ENCODE measurements at places on chromosomes 3 and 15.

DNA sequence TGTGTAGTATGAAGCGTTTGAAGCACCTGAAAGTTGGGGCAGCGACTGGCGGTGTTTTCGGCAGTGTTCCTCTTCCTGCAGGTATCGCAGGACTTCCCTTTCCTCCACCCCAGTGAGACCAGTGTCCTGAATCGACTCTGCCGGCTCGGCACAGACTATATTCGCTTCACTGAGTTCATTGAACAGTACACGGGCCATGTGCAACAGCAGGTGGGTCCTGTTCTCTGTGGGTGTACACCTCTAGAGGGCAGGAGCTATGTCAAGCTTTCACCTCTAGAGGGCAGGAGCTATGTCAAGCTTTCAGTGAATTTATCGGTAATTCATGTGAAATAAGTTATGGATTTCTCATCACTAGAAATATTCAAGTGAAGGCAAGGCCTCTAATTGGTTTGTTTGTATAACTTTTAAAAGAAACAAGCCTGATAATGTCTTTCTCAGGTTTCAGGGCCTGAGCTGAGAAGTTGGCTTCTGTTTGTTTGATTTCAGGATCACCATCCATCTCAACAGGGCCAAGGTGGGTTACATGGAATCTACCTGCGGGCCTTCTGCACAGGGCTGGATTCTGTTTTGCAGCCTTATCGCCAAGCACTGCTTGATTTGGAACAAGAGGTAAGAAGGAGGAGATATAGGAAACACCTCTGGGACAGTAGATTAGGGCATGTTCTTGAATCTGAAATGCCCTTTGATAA lies 5.3 kb downstream of the TUBGCP4 start:
- DNase-seq = peak; percentile 42

GRCh38 chr15:40499931-40500330 lies 29.1 kb downstream of the CHST14 start:
- no peak for DNase-seq

DNA sequence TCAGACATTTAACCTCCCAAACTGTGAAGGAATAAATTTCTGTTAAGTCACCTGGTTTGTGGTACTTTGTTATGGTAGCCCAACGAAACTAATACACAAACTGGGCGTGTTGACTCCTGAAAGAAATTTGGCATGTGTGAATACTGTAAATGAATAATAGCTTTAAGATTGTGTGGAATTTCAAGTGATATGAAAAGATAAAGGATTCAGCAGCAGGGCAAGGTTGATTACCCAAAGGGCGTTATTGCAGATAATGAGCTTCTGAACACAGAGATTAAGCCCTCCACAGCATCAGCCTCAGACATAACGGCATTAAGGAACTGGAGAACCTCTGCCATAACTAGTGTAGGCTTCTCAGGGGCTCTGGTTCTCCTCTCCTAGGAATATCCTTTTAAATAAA lies 451.5 kb upstream of the NECTIN3 start:
- DNase-seq = no peak

- DNase-seq = no peak
Measured at GRCh38 chr3:29072611-29073010, 208.3 kb upstream of the RBMS3 start.

DNA sequence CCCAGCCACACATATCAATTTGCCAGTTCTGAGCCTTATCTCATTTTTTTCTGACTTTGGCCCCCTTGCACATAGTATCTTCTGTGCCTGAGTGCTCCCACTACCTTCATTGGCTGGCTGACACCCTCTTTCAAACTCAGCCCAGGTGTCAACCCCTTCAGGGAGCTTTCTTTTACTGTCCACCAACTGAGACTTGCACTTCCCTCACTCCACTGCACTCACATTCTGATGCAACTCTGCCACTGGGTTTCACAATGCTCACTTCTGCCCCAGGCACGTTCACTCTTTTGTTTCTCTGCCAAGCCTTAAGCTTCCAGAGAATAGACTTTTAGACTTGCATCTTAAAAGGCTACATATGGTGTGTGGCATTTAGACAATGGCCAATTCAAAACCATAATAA lies 101.5 kb upstream of the CBLB start:
- peak; percentile 29 for DNase-seq

GRCh38 chr3:24396338-24396737 lies 98.3 kb downstream of the THRB start:
- no peak for DNase-seq

- DNase-seq = no peak
Measured at GRCh38 chr15:70061696-70062270, 35.9 kb downstream of the TLE3 start.

DNA sequence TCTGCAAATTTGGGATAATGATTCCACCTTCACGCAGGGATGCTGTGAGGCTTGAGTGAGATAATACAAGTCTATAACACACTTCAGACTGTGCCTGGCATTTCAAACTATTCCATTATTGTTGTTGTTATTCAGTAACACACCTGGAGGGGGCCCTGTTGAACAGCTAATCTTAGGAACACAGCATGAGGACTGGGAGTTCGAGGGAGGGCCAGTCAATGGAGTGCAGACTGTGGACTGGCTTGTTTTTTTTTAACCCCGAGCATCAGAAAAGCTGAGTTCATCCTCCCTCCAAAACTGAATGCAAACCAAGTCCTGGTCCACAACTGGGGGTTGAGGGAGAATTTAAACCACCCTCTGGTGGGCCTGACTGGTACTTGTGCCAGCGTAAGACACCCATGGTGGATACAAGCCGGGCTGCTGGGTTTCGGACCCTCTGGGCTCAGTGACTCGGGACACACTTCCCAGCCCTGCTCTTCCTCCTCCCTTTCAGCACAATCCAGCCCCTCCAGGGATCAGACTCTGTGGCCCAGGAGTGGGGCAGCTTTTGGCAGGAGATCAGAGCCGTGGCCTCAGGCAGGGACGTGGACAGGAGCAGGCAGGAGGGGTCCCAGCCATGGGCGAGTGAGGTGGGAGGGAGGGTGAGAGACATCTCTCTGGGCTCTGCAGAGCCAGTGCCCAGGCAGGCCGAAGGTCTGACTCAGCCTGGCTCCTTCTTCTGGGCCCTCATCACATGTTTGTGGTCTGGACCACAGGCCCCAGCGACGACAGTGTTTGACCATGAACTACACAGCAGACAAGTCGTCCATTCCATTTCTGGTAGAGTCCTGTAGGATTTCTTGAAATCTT lies 36.3 kb upstream of the MEX3B start:
- no peak for DNase-seq

GRCh38 chr15:56608140-56608778 lies 125.0 kb downstream of the ZNF280D start:
- peak; percentile 60 for DNase-seq

DNA sequence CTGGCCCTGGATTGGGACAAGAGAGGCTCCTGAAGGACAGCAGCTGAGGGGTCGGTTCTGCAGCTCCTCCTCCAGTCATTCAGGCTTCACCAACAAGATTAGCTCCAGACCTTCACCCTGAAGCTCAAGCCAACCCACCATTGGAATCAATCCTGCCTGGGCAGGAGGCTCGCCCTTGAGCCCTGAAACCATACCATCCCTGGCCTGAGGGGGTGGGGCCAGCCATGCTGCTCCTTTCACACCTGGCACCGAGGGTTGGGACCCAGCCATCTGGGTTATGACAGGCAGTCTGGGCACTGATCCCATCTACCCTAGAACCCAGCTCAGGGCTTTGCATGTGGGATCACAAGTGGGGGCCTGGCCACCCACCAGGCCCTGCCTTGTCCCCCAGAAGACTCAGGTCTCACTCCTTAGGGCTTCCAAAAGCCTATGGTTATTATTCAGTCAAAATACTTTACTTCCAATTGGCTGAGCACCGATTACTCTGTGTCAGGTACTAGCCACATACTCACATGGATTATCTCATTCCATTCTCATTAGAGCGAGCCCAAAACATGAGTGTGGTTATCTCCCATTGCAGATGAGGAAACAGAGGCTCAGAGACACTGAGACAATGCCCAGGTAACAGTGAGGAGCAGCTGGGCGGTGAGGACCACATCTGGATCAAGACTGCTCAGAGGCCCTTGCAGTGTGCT lies 3.1 kb downstream of the ABHD14B start:
- no peak for DNase-seq

- no peak for DNase-seq
Measured at GRCh38 chr3:114746502-114746901, 400.6 kb downstream of the ZBTB20 start.

GRCh38 chr3:41431386-41431785 lies 232.1 kb downstream of the CTNNB1 start:
- no peak for DNase-seq

All from DND-41 (cell line).